Stimulated activated CD4-positive, alpha-beta T cell treated with anti-CD3 and anti-CD28 coated beads, Interleukin-4, amount 100 ng/mL, for 48 hours (primary cell): ENCODE measurements at places on chromosomes 2 and 18.

GRCh38 chr18:40415821-40416220, 1539.2 kb upstream of the PIK3C3 start:
- no peak for DNase-seq

DNA sequence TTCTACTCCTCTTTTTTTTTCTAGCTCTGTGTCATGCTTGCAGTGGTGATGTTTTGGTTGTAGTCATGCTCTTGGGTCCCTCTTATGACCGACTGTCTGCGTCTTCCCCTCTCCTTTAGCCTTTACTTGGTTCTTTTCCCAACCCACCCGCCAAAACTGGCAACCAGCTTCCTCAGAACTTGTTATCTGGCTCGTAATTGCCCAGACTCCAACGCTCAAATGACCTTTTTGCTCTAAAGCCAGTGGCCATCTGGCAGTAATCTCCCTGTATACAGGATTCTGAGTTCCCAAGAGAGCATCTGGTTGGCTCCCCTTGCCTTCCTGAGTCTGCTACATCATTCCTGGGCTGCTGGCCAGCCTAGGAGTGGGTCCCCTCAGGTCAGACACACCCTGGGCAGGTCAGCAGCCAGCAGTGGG, 147.2 kb downstream of the MGAT5 start:
- no peak for DNase-seq

- DNase-seq = no peak
These were observed 51.9 kb upstream of the RMP24 start for GRCh38 chr18:35920623-35921022.

DNA sequence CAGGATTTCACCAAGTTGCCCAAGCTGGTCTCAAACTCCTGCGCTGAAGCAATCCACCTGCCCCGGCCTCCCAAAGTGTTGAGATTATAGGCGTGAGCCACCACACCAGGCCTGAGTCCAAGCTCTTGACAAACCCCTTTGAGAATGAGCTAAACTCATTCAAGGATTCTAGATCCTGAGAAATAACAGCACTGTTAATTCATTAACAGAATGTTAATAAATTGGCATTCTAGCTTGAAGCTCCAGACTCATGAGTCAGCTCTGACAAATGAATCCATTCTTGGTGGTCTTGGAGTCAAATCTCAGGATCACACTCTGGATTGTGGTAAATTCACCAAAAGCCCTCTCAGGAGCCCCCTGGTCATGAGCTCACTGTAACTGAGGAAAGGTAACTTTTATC, 1.8 kb downstream of the NARS1 start:
- no peak for DNase-seq

DNA sequence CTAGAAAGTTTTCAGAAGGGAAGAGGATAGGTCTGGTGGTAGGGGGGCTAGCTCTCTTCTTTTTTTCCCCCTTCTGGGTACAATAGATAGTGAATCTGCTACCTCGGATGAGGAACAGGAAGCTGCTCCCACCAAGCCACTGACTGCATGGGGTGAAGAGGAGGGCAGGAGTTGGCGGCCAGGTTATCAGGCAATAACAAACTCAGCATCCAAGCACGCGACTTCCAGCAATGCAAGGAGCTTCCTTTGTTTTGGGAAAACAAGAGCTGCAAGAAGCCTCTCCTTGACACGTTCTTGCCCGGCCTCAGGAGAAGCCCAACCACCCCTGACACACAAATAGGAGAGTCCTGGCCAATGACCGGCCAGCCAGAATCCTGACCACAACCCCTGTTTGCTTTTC, 32.2 kb downstream of the NHEJ1 start:
- no peak for DNase-seq

DNA sequence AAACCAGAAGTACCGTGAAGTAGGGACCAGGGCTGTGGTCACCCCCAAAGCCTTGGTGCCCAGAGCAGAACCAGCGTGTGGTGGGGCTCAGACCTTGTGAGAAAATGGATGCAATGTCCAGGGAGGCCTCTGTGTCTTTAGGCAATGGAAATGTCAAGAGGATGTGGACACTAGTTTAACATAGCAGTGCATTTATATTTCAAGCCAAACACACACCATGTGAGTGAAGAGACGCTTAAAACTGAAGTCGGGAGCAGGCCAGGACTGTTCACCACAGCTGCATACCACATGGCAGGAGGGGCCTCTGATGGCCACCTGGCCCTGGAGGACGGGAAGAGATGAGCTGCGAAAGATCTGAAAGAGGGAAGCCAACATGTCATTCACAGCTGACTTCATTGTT, 87.3 kb upstream of the LDLRAD4 start:
- DNase-seq = no peak

GRCh38 chr2:239695728-239696240, 295.0 kb upstream of the HDAC4 start:
- no peak for DNase-seq

DNA sequence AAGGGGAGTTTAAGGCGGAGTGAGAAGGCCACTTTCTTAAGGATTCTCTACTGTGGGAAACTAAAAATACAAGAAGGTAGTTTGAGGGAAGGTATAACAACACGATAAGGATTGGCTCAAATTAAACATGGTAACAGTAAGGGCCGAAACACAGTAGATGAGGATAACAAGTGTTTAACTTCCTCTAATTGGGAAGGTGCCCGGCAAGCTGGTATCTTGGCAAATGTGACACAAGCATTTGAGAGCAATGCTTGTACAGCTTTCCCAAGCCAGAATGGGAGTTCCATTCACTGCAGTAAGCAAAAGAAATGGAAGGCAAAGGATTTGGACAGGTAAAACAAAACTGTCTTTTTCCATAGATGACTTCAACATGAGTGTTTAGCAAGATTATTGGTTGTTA, 19.8 kb downstream of the USP40 start:
- no peak for DNase-seq
